ENCODE measurements at places on chromosomes 16 and 17.
A peak's percentile ranks its signal among the peaks of the same experiment; 100 is the strongest.

DNA sequence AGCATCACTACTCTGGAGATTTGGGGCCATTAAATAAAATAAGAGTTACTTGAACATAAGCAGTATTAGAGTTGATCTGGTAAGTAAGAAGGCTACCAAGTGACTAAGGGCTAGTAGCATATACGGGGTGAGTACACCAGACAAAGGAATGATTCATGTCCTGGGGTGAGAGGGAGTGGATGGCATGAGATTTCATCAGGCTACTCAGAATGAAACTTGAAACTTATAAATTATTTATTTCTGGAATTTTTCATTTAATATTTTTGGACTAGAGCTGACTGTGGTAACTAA is 2.3 kb downstream of the SLFN5 start:
- no peak for DNase-seq

DNA sequence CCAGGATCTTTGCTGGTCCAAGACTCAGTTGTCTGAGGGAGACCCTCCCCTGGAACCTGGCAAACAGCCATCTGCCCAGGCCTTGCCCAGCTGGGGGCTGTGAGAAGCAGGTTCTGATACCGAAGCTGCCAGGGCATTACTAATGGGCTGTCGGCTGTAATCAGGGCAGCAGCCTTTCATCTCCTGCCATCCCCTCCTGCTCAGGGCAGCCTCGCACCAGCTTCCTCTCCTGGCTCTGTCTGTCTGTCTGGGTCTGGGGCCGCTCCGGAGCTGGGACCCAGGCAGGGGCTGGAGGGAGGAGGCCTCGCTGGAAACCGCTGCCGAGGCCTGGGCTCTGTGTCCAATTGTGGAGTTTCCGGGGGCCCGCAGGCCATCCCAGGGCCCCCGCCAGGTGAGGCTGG is 21.6 kb upstream of the BRD7 start:
- no peak for DNase-seq

DNA sequence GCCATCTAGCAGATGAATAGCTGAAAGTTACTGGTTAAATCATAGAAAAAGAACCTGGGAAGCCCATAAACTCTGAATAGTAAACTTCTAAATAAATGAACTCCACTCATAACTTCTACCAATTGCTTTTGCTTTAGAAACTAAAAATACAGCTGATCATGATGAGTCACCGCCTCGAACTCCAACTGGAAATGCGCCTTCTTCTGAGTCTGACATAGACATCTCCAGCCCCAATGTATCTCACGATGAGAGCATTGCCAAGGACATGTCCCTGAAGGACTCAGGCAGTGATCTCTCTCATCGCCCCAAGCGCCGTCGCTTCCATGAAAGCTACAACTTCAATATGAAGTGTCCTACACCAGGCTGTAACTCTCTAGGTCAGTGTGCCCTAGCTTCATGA is 9.7 kb downstream of the KAT7 start:
- no peak for DNase-seq

- no peak for DNase-seq
These were observed at the start of gene B3GNT9 for GRCh38 chr16:67150833-67151396. Gene B3GNT9 (minus strand): TSS chr16:67150998. CDS start chr16:67150485, 513 bp downstream.

- no peak for DNase-seq
These were observed 2.3 kb downstream of the ATP2A1 start for GRCh38 chr16:28880589-28880915.

DNA sequence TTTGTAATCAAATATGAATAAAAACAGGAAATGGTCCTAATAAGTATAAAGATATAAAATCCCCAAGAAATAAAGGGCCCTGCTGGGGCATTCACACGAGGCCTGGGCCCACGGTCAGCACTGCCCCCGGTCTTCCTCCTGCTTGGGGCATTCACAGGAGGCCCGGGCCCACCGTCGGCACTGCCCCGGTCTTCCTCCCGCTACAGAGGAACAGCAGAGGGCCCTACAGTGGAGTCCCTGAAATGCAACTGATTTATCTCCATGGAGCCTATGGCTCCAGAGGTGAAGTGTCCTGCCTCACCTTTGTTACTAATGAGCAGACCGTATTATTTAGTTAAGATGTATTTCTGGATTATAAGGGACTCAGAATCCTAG is 46.5 kb downstream of the MAP1LC3B start:
- no peak for DNase-seq

DNA sequence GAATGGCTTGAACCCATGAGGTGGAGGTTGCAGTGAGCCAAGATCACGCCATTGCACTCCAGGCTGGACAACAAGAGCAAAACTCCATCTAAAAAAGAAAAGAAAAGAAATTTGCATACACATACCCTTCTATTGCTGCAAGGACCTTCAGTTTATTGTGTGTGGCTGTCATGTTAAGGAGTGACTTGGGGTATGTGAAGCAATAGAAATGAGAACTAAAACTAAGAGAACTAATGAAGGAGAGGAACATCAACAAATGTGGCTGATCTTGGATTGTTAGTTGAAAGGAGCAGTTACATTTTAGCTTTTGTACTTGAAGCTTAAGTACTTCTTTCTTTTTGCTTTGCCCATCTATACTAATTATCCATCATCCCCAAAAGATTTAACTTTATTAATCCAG is 12.7 kb upstream of the NSRP1 start:
- no peak for DNase-seq

DNA sequence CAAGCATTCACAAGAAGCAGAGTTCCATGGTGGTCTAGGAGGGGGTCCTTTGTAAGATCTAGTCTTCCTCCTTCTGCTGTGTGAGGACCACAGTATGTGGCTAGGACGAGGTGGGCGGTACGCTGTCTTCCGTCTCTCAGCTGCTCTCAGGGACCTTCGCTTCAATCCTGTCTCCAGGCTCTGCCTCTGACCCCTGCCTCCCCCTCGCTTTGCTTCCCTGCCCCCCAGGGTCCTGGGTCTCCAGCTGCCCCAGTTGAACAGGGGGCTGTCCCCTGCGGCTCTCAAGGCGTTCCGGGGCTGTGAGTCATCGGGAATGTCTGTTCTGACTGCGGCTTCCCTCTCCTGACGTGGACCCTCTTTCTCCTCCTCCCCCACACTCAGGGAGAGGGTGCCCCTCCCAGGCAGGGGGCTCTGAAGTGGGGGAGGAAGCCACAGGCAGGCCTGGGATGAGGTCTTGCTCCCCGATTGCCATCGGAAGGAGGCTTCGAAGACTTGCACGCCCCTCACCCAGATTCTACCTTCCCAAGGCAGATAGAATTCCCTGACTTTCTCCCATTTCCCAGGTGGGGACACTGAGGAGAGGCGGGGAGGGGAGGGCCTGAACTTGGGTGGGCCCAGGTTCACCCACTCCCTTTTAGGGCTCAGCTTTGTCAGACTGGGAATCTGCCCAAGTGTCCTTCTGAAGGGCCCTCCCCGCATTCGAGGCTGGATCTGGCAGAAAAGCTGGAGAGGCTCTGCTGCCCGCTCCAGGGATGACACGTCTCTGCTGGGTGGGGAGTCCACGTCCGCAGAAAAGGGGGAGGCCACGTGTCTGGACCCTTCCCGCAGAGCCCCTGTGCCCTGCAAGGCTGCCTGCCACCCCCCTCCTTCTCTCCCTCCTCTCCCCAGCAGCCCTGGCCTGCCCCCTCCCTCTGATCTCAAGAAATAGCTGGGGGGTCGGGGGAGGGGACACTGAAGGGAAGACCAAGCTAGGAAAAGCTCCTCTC is 9.1 kb upstream of the COL1A1 start:
- DNase-seq = no peak

DNA sequence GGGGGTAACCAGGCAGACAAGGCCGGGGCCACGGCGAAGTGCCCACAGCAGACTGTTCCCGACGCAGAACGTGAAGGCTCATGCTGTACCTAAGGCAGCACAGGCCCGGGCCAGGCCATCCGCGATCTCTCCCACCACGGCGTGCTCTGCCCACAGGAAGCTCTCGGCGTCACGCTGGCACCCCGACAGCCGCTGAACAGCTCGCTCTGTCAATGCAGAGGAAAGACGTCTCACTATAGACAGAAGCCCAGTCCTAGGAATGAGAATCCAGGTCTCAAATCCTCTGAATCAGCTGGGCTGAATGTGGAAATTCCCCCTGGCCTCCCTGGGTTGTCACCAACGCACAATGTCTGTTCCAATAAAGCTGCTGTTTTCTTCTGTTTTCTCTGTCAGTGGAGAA is 21.4 kb downstream of the SERPINF1 start:
- DNase-seq = no peak

- DNase-seq = no peak
These were observed 415.9 kb upstream of the ERCC4 start for GRCh38 chr16:13503960-13504635.

GRCh38 chr16:22092143-22092933 is at the start of gene VWA3A:
Gene VWA3A (plus strand): TSS chr16:22092541. CDS start chr16:22092638, 97 bp downstream.
- DNase-seq = no peak

- DNase-seq = no peak
These were observed 580 bp downstream of the BCAR1 start for GRCh38 chr16:75250809-75251279.

DNA sequence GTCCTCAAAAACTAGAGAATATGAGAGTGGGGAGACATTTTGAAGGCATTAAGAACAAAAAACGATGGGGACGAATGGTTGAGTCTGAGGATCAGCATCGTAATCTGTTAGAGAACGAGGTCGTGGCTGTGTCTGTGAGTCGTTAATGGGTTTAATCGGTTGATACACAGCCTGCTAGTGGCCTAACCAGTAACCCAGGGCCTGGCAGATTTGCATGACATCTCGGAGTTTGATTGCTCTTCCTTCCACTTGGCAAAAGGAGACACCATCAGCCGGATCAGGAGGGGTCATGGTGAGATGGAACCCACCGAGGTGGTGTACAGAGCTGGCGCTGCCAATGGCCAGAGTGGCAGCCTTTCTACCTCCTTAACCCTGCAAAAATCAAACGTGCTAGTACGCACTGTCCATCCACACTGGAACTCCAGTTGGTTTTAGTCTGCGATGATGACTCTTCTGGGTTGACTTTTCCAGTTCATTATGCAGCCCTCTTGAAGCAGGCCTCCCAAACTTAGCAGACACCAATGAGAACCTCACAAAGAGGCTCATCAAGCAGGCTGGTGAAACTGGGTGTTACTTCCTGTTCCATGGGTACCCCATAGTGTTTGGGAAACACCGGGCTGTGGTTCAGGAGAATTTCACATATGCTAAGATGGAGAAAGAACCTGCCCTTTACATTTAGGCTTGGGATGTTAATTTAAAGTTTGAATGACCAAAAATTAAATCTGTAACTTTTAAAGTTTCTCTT is 4.1 kb downstream of the HS3ST3B1 start:
- DNase-seq = no peak

GRCh38 chr16:27795992-27796614 is 246.2 kb downstream of the KATNIP start:
- DNase-seq = no peak

GRCh38 chr17:787641-788221 is 5.6 kb downstream of the MRM3 start:
- no peak for DNase-seq

- DNase-seq = no peak
These were observed 76.4 kb downstream of the KCNJ12 start for GRCh38 chr17:21452377-21453143.

- peak; percentile 78 for DNase-seq
These were observed 10.1 kb upstream of the ZFPM1 start for GRCh38 chr16:88442727-88443576.

DNA sequence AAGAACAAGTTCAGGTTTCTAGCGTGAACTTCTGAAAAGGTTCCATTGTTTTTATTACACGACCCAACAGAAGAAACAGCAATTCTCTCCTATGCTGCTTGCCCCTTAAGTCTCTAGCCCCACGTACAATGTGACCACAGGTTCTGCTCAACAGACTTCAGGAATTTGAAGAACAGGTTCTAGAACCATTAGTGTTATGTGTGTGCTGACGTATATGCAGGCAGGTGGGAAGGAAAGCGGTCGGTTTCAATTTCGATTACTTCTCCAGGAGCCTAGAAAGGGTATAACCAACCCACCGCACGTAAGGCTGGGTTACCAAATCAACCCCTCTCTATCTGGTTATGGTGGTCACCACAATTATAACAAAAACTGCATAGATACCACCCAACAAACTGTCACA is 39.4 kb downstream of the XPO6 start:
- no peak for DNase-seq

DNA sequence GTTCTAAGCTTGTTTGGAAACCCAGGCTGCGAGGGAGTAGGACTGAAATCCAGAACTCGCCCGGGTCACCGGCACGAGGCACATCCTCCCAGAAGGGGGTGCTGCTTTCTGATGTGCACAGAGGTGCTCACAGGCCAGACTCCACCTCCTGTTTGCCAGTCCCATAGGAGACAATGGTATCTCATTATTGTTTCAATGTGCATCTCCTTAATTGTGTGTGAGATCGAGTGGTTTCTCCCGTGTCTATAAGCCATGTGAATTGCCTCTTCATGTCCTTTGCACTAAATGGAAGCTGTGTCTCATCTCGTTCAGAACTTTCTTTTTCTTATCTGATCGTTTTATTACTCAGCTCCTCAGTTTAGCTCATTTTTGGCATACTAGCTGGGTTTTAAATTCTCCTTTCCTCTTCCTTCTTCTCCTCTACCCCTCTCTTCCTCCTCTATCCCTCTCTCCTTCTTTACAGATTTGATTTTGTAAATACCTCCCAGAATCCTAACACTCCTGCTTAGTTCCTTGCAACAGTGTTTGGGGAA is 32.1 kb upstream of the PRKCB start:
- DNase-seq = peak; percentile 61

DNA sequence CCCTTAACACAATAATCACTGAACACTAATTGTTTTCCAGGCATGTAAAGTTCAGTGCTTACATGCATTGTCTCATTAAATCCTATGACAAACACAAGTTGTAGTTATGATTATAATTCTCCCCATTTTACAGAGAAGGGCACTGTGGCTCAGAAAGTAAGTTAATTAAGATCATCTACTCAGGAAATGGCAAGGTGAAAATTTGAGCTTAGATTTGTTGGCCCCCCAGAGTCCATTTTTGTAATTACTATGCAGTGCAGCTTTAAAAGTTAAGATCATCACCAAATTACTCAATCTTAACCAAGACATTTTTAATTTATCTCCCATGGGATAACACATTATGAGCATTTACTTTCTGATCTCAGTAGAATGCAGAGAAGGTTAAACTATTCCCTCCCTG is 34.2 kb upstream of the CCL1 start:
- DNase-seq = no peak

DNA sequence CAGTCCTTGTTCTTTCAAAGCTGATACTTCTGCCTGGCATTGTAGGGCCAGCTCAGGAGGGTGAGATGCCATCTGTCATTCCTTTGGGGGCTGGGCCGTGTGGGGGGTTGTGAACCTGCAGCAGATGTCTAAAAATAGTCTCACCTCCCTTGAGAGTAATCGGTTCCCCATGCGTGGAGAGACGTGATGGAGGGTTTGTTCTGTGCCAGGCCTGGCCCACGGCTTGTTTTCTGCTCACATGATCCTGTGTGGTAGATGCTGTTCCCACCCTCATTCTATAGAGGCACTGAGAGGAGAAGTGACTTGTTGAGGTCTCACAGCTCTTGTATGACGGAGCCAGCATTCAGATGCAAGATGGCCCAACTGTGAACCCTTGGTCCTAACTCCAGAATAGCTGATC is 4.6 kb downstream of the IRF8 start:
- no peak for DNase-seq
